ENCODE measurements at places on chromosomes 4 and X.

DNA sequence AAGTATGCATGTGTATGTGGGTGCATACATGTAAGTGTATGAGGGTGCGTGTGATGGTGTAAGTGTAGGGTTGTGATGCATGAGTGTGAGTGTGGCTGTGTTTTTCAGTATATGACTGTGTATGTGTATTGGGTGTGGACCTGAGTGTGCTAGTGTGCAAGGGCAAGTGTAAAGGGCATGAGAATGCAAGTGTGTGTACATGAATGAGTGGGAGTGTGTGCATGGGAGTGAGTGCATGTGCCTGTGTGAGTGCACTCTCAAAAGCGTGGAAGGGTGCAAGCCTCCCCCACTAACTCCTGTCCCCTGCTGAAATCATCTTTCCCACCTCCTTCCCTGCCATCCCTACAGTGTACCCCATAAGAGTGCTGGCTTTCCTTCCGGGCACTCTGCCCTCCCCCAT is 225.1 kb upstream of the PRKX start:
- DNase-seq = no peak

DNA sequence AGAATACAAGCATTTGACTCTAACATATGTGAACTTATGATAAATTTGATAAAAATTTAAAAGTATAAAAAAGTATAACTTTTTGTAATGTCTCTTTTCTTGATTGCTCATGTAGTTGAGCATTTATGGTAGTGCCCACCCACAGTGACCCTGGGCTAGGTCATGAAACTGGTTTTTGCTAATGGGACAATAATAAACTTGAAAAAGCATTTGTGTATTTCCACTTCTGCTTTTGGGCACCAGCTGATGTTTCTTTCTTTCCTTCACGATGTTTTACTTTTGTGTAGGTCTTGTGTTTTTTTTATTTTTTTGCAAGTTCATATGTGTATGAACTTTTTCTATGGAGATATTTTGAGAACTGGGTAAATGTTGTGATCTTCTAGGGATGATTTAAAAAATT is 313.1 kb downstream of the CBLL2 start:
- no peak for DNase-seq

- DNase-seq = no peak
Measured at GRCh38 chr4:24126776-24127175, 236.9 kb upstream of the PPARGC1A start.

DNA sequence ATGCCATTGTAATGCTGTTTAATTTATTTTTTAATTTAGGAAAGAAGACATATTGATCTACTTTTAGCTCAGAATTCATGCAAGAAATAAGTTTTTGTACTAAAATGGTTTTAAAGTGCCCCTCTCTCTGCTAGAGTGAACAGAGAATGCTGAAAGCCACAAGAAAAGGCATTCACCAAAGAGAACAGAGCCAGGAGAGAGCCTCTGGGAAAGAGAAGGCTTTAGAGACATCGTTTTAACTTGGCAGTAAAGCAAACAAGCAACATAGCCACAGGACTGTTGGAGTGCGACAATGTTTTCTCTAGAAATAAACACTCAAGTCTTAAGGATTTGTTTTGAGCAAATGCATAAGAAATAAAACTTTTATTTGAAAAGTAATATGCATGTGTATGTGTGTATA is 484.1 kb upstream of the CPEB2 start:
- DNase-seq = no peak

DNA sequence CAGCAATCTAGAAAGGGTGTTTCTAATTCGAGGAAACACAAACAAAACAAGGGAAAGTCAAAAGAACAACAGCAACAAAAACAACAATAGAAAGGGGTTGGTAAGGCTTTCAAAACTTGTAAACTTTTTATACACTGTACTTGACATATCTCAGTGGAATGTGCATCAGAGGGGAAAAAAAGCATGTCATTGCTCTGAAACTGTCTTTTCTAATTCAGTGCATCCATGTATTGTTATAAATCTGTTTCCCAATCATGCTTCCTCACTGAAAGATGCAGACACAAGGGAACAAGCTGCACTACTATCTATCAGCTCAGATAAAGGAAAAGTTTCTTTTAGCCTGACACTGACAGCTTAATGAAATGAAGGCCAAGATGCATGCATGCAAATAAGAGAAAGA is 44.2 kb upstream of the PCDH18 start:
- no peak for DNase-seq

- DNase-seq = no peak
Measured at GRCh38 chr4:163790231-163790630, 295.7 kb downstream of the TMA16 start.

GRCh38 chrX:51798701-51799100 is 55.5 kb downstream of the GSPT2 start:
- DNase-seq = no peak

- no peak for DNase-seq
Measured at GRCh38 chr4:30837861-30838260, 117.7 kb downstream of the PCDH7 start.

DNA sequence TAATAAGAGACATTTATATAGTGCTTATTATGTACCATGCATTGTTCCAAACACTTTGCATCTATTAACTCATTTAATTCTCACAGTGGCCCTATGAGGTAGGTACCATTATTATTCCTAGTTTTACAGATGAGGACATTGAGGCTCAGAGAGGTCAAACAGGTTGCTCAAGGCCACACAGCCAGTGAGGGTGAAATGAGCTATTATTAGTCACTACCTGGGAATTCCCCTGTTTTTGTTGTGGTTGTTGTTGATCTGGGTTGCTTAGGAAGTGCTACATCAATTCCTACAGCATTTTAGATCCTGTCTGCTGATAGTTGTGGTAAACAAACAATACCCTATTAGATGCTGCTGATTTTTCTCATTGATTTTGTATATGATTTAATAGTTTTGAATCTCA is 41.2 kb downstream of the APLN start:
- no peak for DNase-seq

GRCh38 chrX:94901849-94902248 is 1227.8 kb downstream of the FAM133A start:
- DNase-seq = no peak

DNA sequence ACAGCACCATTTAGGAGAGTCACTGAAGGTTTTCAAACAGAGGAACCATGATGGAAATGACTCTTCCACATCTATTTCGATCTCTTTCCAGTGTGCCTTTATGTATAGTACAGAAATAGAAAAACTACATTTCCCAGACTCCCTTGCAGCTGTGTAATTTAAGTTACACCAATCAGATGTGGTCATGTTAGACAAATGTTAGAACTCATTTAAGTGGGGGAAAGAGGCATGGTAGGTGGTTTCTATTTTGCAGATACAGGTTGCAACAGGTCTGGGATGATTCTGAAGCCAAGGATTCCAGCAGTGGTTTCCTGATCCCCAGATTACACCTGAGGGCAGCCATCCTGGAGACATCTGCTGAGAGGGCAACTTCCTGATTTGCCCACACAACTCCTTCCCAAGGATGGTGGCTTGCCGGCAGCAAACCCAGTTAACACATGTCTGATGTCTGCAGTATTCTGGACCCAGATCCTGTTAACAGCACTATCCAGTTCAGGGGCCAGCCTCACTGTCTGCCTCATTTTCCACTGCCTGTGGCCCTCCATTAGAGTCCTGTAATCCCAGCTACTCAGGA is 38.7 kb upstream of the PDK3 start:
- DNase-seq = no peak

DNA sequence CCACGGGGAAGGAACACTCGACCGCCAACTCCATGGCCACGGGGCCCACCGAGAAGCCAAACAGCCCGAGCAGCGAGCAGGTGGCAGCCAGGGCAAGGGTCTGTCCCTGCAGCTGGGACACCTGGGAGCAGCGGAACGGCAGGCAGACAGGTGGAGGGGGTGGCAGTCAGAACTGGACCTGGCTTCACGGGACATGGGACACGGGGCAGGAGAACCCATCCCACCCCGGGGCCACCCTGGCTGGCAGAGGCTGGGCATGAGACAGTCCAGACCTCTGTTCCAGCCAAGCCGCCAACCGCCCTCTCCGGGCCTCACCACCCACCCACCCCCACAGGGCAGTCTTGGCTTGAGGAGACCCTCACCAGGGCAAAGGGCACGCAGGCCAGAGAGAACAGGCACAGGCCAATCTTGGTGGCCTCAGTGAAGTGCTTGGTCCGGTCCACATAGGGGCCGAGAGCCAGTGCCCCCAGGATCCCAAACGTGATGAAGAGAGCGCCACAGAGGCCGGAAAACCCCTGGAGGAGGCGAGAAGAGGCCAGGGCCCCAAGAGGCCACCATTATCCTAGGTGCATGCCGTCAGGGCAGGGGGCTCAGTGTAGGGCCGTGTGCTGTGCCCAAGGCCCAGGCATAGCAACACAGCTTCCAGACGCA is 5.6 kb downstream of the SLC49A3 start:
- DNase-seq = no peak

- DNase-seq = no peak
Measured at GRCh38 chrX:131288188-131288587, 918 bp downstream of the IGSF1 start.

DNA sequence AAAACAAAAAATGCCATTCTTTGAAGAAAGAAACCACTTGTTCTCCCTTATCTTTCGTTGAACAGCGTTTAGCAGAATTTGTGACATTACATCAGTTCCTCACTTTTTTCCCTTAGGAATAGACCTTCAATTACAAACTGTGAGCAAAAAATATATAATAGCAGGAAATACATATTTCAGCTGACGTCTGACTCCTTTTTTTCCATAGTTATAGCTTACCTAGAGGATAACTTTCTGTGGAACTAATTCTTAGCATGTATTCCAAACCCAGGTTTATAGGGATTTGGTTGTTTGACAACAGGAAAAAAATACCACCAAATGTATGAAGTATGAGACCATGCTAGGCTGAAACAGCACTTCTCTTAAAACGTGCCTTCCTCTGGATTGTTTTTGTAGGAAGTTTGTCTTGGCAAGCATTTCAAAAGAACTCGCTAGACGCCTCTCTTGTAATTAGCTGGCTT is 2.0 kb upstream of the LIMCH1 start:
- DNase-seq = no peak

Measured in stimulated activated CD8-positive, alpha-beta memory T cell treated with anti-CD3 and anti-CD28 coated beads, Interleukin-2, amount 100 ng/mL, for 1 hour (primary cell).